CD4-positive, alpha-beta T cell treated with Interleukin-2 at 100 ng/mL for 4 hours (primary cell): ENCODE measurements at places on chromosomes 3 and 15.

- DNase-seq: no peak
Observed at GRCh38 chr3:98800401-98800800, 37.3 kb downstream of the ST3GAL6 start.

DNA sequence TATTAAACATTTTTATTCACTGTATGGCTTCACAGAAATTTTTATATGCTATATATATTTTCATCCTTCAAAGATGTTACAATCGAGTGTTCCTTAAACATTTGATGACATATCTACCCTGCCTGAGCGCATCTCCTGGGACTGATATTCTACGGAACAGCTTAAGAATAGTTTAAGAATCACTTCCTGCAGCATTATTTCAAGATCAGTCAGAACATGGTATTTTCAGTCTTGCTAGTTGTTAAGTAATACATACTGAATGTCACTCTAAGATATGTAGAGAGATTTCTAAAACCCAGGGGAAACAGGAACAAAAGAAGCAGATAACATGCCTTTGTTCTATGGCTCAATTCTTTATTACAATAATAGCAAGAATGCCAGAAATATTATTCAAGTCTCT is 8.7 kb downstream of the COL8A1 start:
- DNase-seq: no peak

- no peak for DNase-seq
Observed at GRCh38 chr15:89299896-89300295, 34.7 kb downstream of the POLG start.

DNA sequence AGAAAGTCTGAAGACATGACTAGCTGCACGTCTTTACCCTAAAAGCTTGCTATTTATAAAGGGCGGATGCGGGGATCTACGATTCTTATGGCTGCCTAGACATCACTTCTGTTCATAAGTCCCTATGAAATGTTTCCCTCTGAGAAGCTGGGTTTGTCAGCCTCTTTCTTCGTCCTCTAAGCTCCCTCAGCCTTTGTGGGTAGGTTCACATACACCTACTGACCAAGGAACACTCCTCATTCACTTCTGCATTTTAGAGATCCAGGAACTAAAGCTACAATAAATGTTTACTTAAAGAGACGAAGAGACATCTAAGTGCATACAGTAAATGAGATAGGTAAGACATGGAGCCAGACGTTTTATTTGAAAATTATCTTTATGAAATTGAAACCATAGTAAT is 16.7 kb upstream of the RAMAC start:
- no peak for DNase-seq

GRCh38 chr3:11154953-11155325 is 646 bp downstream of the HRH1 start:
- no peak for DNase-seq

DNA sequence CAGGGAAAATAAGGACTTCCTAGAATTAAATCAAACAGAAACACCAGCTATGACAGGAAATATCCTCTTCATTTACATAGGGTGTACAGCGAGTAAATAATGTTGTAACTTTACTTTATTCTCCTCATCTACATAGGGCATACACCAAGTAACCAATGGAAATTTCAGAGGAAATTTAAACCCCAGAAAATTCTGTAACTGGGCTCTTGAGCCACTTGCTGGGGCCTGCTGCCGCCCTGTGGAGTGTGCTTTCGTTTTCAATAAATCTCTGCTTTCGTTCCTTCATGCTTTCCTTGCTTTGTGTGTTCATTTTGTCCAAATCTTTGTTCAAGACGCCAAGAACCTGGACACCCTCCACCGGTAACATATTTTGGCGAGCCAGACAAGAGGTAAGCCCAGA is 990.4 kb upstream of the CADM2 start:
- no peak for DNase-seq

DNA sequence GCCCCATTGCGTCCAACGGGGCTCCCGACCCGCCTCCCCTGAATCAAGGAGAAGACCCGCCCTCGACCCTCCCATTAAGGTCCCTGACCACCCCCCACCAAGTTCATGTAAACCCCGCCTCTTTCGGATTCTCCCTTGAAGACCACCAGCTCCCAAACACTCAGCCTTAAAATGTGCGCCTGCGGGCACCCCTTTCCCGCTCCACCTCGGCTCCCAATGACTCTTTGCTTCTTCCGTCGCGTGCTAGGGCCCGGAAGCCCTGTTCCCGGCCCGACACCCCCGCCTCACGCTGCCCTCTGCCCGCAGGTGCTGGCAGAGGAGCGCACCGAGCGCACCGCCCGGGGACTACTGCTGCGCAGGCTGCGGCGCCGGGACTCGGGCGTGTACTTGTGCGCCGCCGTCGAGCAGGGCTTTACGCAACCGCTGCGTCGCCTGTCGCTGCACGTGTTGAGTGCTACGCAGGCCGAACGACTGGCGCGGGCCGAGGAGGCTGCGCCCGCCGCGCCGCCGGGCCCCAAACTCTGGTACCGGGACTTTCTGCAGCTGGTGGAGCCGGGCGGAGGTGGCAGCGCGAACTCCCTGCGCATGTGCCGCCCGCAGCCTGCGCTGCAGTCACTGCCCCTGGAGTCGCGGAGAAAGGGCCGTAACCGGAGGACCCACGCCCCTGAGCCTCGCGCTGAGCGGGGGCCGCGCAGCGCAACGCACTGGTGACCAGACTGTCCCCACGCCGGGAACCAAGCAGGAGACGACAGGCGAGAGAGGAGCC is 2.7 kb upstream of the LSMEM2 start:
- no peak for DNase-seq

DNA sequence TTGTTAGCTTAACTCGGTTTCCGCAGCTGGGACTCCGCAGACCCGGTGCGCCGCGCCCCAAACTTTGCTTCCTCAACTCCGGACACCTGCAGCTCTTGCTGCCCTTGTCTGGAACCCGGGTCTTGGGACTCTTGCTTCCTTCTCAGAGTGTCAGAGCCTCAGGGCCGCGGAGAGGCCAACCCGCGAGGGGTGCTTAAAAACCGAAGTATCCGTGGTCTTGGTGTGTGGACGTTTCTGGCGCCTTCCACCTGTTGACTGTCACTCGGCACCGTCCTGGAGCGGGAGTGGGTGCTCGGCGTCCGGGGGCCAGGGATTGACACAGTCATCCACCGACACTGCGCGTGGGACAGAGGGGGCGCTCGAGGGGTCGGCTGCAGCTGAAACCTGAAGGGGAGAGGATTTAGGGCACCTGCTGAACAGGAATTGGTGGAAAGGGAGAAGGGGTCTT is 386 bp downstream of the SQOR start:
- DNase-seq: peak; percentile 69

DNA sequence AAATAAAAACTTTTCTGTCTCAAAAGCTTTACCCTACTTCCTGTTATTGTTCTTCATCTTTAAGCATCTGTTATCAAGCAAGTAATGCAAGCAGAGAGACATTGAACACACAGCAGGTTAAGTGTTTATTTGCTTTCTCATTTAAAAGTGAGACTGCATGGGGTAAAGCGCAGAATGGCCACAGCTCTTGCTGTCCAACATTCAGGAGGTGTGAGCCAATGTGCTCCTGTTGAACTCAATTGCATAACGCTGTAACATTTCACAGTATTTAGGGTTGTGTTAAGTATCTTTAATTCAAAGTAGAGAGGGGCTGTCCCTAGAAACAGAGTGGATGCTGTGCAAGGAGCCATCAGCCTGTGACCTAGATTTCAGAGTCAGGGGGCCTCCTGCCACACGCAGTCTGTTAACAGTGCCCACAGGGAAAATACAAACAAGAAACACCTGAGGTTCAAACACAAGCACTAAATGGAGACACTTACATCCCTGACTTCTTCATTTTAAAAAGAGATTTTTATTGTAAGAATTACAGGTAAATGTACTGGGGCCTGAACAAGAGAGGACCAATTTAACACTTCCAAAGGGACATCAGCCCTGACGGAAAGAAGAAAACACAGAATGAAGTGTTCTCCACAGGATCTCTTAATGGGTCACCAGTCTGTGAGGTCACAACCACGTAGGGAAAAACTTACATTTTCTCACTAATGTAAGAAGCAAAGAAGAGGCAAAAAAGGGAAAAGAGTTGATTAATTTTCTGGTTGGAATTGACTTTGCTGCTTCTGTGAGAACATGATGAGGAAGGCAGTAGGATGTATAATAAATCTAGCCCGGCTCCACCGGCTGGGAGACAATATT is 815.1 kb downstream of the VGLL3 start:
- no peak for DNase-seq

GRCh38 chr3:37478721-37479210 is 304.4 kb upstream of the LRRFIP2 start:
- DNase-seq: no peak

DNA sequence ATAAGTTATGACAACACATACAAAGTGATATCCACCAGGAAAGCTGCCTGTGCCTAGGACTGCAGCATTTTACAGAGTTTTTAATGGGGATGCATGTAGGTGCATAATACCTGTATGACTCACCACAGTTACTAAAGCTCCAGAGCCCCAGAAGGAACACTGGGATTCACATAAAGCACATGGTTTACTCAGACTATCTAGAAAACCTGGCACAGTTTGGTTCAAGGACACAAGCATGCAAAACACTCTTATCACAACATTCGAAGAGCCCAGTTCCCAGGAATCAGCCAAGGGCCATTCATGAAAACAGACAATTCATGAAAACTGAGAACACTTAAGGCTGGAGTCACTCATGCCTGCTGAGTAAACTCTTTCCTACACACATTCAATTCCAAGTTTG is 261.0 kb downstream of the PYDC2 start:
- no peak for DNase-seq

DNA sequence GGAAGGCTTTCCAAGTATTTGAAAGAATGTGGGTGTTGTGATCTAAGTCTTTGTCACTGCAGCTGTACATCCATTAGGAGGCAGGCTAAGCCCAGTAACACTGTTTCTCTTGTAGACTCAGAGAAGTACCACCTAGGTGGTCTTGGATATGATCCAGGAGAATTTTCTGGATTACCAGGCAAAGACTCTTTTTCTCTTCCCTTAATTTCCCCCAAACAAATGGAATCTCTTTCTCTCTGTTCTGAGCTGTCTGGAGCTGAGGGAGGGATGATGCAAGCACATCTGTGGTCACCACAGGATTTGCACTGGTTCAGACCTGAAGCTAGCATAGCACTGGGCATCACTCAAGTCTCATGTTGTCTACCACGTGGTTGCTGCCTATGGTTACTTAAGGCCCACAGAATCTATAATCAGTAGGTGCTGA is 227.6 kb downstream of the NECTIN3 start:
- no peak for DNase-seq

DNA sequence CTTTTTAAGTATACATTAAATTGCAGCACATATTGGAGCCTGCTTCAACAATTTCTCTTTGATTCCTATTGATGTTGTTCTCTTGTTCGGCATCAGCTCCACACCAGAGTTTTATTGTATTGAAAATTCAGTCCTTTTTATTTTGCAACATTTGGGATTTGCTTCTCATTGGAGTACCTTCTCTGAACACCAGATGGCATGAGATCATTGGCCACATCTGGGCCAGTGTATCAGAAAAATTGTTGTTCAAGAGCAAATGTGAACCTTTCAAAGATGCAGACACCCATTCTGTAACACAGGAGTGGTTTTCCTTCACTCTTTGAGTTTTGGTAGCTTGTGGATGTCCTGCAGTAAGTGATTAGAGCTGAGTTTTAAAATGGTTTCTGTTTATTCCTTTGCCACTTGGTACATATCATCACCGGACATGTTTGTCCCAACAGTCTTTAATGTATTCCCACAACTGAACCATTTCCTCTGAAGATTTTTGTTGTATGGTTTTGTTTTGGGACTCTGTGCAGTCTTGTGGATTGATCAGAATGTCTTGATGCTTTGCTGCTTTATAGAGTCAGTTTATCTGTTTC is 96.1 kb downstream of the MCTP2 start:
- no peak for DNase-seq

- no peak for DNase-seq
Observed at GRCh38 chr3:7144697-7145308, 283.9 kb downstream of the GRM7 start.

DNA sequence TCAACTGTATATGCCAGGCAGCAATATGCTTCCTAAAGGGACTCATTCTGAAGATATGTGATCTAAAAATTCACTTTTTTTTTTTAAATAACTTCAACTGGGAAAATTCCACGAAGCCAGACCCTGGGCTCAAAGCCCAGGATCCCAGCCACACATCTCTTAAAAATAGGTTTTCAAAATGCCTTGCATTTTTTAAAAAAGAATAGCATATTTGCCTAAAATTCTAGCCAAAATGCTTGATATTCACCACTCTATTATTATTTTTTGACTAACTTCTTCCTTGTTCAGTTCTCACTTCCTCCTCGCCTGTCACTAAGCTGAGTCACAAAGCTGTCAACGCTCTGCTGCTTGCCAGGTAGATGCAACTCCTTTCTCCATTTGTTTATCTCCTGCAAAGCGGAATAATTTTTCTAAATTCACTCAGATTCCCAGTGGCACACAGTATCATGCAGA is 28.0 kb upstream of the VGLL4 start:
- no peak for DNase-seq

DNA sequence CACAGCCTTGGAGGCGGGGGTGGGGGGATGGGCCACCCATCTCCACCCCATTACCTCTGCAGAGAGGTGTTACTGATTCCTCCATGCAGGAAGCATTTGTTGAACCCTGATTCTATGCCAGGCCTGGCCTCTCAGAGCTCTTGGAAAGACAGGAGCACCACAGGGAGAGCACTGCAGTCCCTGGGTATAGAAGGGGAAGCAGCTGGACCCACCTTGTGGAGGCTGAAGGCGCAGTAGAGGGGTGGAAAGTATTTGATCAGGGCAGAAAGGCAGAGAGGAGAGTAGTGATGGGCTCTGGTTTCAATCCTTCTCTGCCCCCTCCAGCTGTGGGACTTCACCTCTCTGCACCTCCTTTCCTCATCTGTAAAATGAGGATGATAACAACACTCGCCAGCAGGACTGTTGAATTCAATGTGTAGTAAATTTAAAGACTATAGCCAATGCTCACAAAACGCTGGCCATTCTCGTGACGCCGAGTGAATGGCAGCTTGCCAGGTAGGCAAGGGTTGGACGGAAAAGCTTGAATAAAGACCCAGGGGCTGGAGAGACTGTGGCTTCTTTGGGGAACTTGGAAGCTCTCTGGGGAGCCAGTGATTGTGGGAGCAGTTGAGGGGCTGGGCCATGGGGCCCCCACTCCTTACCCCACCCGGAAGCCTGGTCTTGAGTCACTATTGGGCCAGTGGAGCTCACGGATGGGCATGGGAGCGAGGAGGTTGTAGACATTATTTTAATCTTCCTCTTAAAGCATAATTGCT is 8.0 kb upstream of the CCDC33 start:
- no peak for DNase-seq
